ENCODE measurements at places on chromosomes 6 and 20.

- DNase-seq = peak; percentile 74
Measured at GRCh38 chr20:49385465-49385864, 97.0 kb downstream of the KCNB1 start.

DNA sequence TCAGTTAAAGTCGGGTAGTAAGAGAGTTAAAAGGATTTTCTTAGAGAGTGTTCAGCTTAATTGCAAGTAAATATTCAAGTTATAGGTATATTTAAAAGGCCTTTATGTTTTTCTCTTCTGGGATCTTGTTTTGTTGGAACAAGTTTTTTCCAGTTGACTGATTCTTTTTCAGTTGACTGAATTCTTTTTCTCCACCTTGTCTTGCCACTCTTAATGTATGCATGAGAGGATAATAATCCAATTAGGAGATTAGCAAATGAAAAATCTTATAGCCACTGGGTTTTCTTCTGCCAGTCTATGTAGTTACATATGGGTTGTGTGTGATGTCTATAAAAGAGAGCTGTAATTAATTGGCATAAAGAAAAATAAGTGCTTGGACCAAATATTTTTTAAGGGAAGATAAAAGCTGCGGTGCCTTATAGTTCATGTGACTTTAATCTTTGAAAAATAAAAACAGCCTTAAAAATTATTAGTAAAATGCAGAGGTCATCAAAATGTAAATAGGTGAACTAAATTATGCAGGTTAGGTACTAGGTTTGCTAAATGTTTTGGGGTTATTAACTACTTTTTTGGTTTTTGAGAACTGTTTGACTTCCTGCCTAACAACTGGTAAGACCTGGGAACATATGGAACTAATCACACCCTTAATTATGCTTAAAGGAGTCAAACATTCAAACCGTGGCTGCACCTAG is 367.2 kb downstream of the HTR1B start:
- no peak for DNase-seq

- DNase-seq = no peak
Measured at GRCh38 chr6:149114167-149114566, 203.3 kb upstream of the TAB2 start.

DNA sequence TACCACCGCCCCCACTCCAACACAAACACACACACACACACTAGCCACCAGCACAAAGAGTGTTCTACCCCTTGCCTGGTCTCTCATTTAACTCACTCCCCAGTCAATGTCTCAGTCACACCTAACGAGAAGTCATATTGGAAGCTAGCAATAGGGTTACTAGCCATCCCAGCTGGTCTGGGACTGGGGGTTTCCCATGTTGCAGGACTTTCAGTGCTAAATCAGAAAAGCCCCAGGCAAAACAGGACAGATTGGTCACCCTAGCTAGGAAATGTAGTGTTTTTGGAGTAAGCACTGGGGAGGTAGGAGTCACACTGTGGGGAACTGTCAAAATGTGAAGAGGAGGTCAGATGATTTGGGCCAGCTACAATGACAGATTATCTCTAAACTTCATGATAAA is 158.1 kb downstream of the UNC5CL start:
- no peak for DNase-seq

DNA sequence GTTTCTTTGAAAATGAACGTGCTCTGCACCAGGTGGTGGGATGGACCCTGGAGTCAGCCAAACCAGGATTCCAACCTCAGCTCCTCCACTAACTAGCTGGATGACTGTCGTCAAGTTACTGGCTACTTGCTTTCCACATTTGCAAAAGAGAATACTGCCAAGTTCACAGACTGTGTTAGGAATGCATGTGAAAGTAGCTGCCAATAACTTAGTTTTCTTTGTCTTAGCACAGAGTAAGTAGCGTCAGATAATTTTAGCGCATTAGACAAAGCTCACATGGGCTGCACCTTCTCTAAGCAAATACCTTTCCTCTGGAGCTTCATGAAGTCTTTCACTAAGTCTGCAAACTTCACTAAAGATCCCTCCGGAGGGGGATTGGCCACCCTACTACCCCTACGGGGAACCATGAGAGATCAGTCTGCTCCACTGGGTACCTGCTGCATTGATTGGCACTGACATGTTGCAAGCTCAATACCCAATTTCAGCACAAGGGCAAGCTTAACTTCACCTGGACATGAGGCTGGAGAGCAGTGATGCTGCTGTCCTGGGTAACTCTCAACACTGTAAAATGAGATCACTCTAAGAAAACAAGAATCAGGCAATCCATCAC is 113.9 kb downstream of the MBOAT1 start:
- no peak for DNase-seq

GRCh38 chr6:137044366-137045221 is at the start of gene IL20RA:
TSS of gene IL20RA (minus strand) at chr6:137044965. CDS start at chr6:137044728, 237 bp downstream.
- DNase-seq = no peak

DNA sequence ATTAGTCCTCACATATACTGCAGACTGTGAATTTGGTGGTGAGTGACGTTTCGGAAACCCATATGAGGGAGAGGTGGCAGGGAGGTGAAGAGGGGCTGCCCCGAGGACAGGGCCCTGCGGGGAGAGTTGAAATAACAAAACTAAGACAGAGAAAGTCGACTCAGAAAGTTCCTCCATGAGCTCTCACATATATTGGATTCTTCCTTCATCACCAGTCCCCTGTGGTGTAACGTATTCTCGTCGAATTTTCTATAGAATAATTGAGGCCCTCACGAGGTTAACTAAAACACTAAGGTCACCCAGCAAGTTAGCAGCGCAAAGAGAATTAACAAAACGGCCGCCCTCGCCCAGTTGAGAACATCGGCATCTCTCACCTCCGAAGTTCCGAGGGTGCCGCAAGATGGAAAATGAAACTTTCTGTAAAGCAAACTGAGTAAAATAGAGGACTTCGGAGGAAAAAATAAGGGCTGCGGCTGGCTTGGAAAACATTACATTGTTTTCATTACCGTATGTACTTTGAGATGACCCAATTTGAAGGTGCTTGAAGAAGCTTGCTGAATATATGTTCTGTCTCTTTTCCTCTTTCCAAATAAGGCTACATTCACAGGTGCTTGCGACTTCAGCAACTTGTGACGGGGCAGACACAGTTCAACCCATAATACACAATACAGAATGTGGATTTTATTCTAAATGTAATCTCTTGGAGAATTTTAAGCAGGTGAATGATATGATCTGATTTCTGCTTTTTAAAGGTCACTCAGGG is 490.9 kb upstream of the JARID2 start:
- no peak for DNase-seq

- no peak for DNase-seq
Measured at GRCh38 chr6:106103728-106104109, 17.6 kb downstream of the PRDM1 start.

DNA sequence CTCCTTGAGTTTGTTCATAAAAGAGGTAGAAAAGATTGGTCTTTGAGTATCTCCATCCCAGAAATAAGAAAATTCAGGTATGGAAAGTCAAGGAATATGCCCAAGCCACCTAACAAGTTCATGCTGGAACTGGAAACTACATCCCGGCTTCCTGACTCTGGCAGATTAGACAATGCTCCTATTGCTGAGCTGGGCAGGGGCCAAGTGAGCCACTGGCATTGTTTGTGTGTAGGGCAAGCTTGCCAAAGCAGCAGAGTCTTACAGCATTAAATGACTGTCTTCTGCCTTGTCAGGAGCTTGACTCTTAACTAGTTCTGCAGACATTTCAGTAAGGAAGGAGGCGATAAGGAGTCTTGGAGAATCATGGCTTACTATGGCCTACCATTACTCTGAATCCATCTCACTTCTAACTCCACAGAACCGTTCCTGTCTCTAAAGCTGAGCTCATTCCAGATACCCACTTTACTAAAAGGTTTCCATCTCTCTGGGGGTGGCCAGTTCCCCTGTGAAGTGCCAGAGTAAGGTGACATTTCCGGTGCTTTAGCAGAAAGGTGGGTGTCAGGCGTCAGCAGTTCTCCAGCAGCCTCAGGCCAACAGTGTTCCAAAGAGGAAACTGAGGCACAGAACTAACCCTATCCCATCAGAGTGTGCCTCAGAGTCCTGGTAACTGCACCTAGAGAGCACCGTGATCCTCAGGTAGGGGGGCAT is 30.1 kb downstream of the PRDM1 start:
- DNase-seq = no peak

DNA sequence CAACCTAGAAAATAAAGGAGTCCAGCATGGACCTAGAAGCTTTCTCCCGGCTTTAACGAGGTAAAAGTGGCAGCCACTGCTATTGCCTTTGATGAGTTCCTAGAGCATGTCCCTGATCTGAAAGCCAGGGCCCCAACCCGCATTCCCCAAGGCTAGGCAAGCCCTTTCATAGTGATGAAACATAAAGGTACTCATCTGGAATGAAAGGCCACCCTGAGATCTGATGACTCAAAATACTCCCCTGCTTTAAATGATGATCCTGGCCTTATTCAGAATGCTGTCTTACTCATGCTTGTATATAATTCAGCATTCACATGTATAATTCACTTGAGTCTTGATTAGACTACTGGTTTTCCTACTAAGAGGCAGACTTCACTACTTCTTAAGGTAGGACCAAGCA is 21.3 kb downstream of the TTPAL start:
- no peak for DNase-seq

GRCh38 chr6:15246666-15247499 is 1.0 kb downstream of the JARID2 start:
- DNase-seq = peak; percentile 43

- DNase-seq = no peak
Measured at GRCh38 chr6:22024973-22025467, 271.8 kb downstream of the PRL start.

DNA sequence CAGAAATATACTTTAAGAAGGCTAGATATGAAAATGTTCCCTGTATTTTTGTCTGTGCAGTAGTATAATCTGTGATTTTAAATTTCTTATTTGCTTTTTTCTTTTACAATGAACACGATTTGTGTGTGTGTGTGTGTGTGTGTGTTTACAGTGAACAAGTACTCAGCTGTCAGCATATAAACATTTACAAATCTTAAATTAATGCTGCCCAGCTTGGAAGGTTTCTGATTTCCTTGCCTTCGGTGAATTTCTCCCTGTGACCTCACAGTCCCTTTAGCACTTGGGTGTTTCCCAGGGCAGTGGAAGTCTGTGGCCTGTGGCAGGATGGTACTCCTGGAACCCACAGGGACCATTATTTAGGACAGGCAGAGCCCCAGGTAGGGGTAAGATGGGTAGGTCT is 37.6 kb downstream of the TXLNB start:
- DNase-seq = no peak

GRCh38 chr6:102229271-102229670 is 835.8 kb downstream of the GRIK2 start:
- DNase-seq = no peak

GRCh38 chr6:125989631-125990030 is 3.3 kb downstream of the TRMT11 start:
- DNase-seq = no peak

- no peak for DNase-seq
Measured at GRCh38 chr6:10591422-10592160, 70.4 kb downstream of the GCNT2 start.

GRCh38 chr6:36976007-36976264 is 10.1 kb downstream of the MTCH1 start:
- no peak for DNase-seq

DNA sequence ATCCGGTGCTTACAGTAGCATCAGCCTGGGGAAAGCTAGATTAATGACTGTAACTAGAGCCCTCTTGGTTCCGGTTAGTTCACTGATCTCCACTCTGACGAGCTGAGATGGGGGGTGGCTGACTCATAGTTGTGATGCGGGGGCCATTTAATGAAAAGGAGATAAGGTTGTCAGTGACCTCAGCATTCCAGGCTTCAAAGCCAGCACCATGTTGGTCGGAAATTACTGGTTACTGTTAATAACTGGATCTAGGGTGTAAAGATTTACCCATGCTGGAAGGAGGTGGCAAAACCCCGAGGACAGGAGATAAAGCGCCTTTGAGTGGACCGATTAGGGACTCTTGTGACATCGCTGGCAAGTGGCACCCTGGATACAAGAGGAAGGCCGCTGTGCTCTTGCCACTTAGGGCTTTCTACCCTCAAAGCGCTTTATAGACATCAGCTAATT is 21.1 kb downstream of the FOXC1 start:
- no peak for DNase-seq

DNA sequence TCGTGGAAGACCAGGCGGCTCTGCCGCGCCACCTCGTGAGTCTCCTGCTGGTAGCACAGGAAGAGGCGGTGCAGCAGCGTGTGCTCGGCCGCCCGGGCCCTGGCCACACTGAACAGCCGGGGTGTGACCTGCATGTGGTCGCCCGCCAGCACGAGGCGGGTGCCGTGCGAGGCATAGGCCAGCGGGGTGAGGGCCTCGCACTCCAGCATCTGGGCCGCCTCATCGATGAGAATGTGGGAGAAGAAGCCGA is 7.0 kb downstream of the HELZ2 start:
- no peak for DNase-seq

DNA sequence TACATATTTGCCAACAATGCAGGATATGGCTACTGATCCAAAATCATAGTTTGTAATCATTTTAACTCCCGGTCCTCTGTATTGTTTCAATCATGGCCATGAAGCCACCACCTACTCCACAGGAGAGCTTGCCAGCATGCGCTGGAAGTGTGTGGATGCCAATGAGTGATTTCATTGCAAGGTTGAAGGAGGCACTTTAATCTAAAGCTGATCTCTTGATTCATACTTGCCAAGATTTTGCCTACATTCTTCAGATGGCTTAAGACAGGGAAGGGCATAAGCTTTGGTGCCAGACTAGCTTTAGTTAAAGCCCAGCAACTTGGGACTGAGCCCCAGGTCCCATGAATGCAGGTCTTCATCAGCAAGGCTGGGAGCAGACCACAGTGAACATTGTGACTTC is 58.8 kb downstream of the TPD52L1 start:
- no peak for DNase-seq

DNA sequence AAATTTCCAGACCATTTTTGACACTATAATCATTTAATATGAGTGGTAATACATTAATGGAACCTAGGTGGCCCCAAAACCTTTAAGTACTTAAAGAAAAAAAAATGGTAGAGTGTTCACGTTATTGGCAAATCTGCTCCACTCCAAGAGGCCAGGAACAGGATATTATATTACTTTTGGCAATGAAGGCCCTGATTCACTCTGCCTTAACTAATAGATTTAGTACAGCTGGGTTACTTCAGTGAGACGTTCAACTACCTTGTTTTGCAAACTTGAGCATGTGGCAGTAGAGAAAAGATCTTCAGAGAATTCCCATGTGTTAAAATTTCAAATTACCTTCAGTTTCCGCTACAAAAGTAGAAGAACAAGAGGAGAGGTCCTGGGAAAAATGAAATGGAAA is 12.8 kb downstream of the ADNP start:
- no peak for DNase-seq

DNA sequence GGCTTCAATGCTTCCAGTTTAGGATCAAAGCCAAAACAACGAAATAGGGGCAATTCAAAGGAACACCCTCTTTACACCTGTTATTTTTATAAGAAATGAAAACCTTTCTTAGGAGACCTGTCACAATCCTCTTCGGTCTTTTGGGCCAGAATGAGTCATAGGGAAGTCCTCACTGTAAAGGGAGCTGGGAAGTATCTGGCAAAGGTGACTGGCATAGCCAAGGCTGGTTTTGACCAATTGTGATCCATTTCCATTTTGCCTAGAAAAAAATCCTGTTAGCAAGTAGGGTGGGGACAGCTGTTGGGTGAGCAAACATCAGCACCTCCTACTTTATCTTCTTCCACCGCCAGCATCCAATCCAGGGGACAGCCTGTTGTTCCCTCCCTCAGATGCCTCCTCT is 343.2 kb upstream of the SULF2 start:
- no peak for DNase-seq
